Activated gamma-delta T cell treated with Interleukin-2 at 50 U/mL for 16 hours (primary cell): ENCODE measurements at places on chromosomes 12 and 14.

DNA sequence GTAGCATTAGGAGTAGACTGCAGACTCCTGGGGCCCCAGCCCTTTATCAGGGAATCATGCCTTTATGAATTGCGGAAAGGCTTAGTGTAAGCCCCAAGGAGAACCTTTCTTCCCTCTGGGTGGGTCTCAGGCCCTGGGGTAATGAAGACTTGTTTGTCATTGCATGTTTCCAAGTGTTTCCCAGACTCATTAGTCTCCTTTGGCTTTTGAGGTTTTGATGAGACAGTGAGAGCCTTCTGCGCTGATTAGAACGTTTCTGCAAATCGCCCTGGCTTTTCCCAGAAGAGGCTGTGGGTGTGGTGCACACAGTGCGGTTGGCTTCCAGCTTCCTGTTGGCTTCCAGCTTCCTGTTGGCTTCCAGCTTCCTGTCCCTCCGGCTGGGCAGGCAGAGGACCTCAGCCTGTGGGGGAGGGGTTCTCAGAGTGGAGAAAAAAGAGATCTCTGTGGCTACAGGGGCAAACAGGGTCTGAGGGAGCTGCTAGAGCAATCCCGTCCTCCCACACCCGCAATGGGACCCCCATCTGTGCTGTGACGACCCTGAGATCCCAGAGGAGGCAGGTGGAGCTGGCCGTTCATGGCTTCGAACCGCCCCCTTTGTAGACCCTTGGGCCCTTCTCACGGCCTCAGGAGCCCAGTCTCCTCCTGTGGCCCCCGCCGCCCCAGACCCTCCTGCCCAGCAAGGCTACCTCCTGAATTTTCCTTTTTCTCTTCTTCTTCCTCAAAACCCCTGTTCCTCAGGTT, 42.1 kb downstream of the GPR68 start:
- DNase-seq = no peak

GRCh38 chr12:30599608-30600007, 96.1 kb downstream of the IPO8 start:
- DNase-seq = no peak

DNA sequence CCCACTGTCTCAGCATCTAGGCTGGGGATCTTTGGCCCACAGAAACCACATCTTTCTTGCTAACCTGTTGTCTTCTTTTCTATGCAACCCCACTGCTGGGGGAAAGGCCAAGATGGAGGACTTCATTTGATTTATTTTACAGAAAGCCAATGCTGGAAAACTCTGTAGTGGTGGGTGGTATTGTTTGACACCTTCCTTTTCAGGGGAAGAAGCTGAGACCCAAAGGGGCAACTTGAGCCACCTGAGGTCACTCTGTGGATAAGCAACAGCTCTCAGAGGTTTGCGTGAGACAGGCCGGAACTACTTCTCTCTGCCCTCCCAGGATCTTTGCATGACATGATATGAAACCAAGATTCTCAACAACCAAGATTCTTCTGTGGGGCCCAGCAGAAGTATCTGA, 645.2 kb downstream of the VRK1 start:
- no peak for DNase-seq

DNA sequence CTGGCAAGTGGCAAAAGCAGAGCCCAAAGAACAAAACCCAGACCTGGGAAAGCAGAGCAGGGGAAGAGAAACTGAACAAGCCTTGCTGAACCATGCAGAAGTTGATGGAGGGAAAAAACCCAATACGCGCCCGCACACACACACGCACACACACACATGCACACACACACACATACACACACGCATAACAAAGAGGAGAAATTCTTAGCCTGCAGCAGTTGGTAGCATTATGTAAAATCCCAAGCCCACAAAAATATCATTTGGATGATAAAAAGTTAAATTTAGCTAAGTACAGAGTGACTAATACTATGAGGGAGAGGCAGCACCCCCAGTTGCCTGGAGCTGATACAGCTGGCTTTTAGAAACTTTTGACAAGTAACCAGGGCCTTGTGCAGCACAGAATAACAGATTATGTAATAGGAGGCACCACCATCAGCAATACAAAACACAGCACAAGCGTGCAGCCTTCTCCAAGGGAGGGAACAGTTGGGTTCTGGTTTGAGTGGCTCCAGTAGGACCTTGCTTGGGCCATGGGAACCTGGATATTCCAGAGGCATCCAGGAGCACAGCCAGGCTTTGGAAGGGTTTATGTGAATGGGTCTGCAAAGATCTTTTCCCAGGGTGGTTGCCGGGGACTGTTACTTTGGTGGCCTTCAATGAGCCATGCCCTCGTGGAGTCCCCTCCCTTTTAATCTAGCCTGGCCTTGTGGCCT, 35.3 kb downstream of the PITPNM2 start:
- DNase-seq = no peak

- no peak for DNase-seq
These were observed 60.4 kb downstream of the FZD10 start for GRCh38 chr12:130222519-130223218.

GRCh38 chr12:21642707-21643389, 14.8 kb downstream of the LDHB start:
- no peak for DNase-seq

- DNase-seq = no peak
These were observed 6.8 kb downstream of the KCNMB4 start for GRCh38 chr12:70372881-70373280.

GRCh38 chr14:60720962-60721325, 3.2 kb downstream of the SIX4 start:
- DNase-seq = no peak

DNA sequence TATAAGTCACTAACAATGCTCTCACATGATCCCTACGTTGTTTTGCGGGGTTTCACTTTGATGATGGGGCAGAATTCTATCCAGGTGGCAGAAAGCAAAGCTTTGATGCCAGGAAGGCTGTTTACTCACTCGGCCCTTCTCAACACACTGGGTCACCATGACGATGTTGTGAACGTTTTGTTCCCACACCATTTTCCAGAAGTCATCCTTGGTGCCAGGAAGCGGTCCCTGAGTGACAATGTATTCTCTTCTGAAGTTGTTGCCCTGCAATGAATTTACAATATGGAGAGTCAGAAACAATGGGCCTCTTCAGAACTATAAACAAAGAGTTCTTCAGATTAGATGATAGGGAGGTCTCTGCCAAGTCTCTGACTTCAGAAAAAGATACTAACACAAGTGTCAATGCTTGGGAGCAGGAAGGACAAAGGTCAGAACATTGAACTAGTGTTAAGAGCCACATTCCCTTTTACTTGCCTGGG, 101.3 kb downstream of the PTPRB start:
- no peak for DNase-seq

DNA sequence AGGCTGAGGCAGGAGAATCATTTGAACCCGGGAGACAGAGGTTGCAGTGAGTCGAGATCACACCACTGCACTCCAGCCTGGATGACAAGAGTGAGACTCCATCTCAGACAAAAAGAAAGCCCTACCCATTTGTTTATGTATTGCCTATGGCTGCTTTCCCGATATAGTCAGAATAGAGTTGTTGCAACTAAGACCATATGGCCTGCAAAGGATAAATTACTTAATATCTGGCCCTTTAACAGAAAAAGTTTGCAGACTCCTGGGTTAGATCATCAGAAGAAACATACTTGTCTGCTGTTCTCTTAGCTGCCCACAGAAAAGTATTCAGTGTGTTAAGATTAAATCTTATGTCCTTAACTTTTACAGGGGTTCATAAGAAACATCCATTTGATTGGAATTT, 122.4 kb upstream of the VASH1 start:
- DNase-seq = no peak

GRCh38 chr14:73280903-73281302, 43.6 kb downstream of the PAPLN start:
- no peak for DNase-seq

GRCh38 chr14:58088961-58089360, 63.1 kb downstream of the ARMH4 start:
- DNase-seq = no peak

DNA sequence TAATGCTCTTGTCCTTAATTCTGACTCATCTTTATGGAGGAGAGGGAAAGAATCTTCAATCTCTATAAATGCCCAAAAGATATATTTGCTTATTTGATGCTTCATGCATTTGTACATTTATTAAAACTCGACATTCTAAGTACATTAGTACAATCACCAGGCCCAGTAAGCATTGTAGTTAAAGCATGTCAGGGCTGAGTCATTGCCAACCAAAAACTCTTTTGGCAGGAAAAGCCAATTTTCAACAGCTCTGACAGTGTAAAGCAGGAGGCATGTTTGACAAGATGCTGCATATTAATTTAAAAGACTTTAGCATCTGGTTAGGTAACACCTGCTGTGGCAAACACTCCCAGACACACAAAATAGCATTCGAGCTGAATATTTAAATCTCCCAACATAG, 290.9 kb downstream of the PPFIA2 start:
- no peak for DNase-seq

DNA sequence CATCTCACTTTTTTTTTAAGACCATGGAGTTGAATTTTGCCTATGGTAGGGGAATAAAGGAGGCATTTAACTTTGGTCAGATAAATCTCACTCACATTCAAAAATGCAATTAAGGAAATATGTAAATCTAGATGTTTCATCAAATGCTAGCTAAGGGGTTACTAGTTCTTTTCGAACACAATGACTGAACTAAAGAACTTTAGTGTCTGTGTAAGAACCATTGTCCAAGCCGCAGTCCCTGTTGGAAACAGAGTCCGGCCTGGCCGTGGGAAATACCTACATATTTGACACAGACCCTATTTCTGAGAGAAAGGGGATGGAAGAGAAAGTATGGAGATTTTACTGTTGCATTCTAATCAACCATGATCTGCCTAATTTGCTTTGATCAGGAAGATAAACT, 17.4 kb downstream of the LGR5 start:
- no peak for DNase-seq

DNA sequence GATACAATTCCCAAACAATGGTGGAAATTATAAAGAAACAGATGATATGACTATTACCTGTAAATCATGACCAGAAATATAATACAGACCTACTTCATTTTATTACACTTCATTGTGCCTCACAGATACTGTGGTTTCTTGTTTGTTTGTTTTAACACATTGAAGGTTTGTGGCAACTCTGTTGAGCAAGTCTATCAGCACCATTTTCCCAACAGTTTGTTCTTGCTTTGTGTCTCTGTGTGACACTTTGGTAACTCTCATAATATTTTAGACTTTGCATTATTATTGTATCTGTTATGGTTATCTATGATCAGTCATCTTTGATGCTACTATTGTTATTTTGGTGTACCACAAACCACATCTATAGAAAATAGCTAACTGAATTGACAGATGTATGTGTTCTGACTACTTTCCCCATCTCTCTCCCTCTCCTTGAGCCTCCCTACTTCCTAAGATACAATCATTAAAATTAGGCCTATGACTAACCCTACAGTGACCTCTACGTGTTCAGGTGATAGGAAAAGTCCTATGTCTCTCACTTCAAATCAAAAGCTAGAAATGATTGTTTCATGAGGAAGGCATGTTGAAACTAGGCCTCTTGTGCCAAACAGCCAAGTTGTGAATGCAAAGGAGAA, 49.1 kb downstream of the FBXO33 start:
- DNase-seq = no peak

DNA sequence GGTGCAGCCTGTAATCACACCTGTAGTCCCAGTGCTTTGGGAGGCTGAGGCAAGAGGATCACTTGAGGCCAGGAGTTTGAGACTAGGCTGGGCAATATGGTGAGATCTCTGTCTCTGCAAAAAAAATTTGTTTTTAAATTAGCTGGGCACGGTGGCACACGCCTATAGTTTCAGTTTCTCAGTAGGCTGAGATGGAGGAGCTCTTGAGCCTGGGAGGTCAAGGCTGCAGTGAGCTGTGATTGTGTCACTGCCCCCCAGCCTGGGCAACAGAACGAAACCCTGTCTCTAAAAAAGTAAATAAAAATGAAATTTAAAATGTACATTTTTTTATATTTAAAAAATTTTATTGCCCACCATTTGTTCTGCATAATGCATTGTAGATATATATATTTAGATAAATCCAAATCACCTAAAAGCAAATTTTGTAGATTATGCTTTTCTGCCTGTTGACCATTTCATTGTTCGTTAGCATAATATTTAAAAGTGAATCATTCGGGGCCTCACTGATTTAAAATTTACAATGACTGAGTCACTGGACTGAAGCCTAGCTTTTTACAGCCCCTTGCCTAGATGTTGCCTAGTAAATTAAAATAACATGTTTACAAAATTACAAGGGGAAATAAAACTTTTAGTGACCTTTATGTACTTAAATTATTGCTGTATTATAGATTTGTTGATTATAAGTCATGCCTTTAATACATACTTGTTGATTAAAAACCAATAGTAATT, 87.9 kb downstream of the USP15 start:
- no peak for DNase-seq

GRCh38 chr14:66069036-66069435, 417.1 kb upstream of the CCDC196 start:
- no peak for DNase-seq

DNA sequence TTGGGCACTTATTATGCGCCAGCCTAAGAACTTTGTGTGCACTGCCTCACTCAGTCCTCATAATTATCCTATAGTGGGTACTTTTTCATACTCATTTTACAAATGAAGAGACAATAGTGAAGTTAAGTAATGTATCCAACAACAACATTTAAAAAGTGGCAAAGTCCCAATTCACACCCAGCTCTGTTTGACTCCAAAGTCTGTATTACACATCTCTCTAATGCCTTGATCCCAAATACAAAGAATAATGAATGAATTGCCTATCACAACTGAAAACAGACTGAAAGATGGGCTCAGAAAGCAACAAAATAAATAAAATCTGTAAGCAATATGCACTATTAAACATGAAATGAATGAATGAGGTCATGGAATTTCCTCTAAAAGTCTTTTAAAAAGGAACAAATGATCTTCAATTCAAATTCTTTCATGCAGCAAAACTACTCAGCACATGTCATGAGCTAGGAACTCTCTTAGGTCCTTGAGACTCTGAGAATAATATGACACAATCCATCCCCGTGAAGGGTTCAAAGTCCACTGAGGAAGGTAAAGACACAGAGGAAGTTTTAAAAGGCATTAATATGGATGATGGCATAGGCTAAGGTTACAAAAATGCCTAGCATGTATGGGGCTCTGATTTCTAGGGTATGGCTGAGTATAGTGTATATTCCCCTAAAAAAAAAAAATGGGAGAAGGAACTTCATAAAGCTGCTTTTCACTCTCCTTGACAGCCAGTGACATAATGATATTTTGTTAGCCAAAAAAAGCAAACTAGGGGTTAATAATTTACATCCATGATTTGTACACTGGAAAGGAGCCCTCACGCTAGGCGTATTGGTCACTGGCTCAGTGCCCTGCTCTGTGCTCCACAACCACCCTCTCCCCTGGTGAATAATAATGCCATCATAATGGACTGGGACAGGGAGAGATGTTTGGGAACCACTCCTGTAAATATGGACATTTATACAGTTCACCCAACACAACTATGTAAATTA, 103.4 kb downstream of the SLC2A13 start:
- no peak for DNase-seq
